ENCODE measurements at places on chromosomes 12 and 14. TPM values are rescaled to one million over a fixed set of nuclear protein-coding genes. Genes with fewer than 3 reads are reported as not detected.

Gene FAM222A
- 0.85 TPM for polyA plus RNA-seq

Gene OR4K2
- polyA plus RNA-seq: not detected

Gene KCNH3
- polyA plus RNA-seq: 0.21 TPM

Gene TC2N
- 10.9 TPM for polyA plus RNA-seq

Gene SLC25A21
- polyA plus RNA-seq: 10.6 TPM

Gene PRIM1
- polyA plus RNA-seq: 65.6 TPM

Gene TPPP2
- not detected for polyA plus RNA-seq

Gene AEBP2
- 39.3 TPM for polyA plus RNA-seq

Gene LBHD2
- not detected for polyA plus RNA-seq

Gene POP5
- polyA plus RNA-seq: 140 TPM
